ENCODE measurements at places on chromosomes 13 and 19.

DNA sequence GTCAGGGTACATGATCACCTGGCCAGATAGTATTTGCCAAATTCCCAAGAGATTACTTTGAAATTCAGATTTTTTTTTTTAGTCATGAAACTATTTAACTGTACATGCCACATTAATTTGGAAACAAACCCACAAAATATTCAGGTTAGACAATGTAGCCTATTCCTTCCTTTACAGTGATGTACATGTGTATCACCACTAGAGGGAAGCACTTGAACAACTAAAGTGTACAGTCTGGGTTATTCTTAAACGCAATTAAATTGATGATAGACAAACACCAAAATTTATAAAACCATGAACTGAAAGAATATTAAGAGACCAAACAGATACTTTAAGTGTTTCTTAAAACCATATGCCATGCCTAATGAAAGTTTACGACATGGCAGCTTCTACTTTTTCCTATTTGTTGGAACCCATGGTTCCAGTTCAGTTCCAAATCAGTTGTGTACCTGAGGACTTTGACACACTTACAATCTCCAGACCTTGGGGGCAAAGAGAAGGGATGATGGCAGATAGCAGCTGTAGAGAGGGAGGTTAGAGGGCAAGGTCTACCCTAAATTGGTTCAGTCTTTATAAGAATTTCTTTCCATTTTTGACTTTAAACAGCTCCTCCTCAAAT, 52.8 kb downstream of the TNFSF13B start:
- DNase-seq: no peak

- no peak for DNase-seq
Observed at GRCh38 chr19:14563989-14564651, 7.7 kb downstream of the NDUFB7 start.

- no peak for DNase-seq
Observed at GRCh38 chr19:41309180-41310032, 566 bp upstream of the CCDC97 start.

- DNase-seq: no peak
Observed at GRCh38 chr19:45577111-45577905, 7.3 kb downstream of the OPA3 start.

- no peak for DNase-seq
Observed at GRCh38 chr13:26019881-26020870, 31.6 kb downstream of the SHISA2 start.

GRCh38 chr13:45826731-45827130, 24.8 kb downstream of the SIAH3 start:
- no peak for DNase-seq

GRCh38 chr13:31908696-31909411, 122.7 kb upstream of the FRY start:
- no peak for DNase-seq

DNA sequence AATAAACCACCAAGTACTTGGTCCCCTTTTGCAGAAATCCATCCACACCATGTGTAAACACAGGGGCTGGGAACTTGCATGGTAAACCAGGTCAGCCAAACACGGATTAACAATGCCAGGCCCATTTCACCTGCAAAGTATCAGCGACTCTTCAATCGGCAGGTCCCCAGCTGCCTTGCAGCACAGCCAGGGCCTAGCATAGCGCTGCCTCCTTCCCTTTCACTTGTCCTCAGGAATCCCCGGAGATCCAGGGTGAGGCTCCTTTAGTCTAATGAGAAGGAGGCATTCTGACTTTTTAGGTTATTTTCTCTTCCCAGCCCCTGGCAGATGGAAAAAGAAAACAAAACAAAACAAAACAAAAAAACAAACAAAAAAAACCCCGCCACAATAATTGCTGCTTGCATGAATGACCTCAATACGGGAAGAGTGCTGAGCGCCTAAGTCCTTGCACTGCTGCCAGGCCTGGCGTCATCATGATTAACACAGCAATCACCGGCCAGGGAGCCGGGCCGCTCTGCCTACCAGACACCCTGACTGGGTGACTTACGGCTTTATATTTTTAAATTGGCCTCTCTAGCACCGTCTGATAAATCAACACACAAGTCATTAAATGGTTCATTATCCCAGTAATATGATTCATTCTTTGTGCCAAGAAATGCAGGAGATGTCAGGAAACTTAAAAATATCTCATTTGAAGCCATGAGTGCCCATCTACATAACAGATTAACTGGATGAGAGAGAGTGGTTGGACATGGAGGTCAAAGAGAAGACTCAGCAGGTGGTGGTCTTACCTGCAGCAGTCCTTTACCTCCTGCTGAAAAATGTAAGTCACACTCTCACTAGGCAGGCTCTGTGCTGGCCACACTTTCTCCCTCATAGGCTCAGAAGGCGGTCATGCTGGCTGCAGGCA, 692.7 kb downstream of the UQCRFS1 start:
- no peak for DNase-seq

GRCh38 chr19:50500060-50500752, 10.8 kb downstream of the JOSD2 start:
- DNase-seq: no peak

GRCh38 chr19:39401549-39402345, 4.9 kb upstream of the ZFP36 start:
- DNase-seq: peak; percentile 90

- no peak for DNase-seq
Observed at GRCh38 chr19:30307191-30307974, 64.8 kb upstream of the ZNF536 start.

- DNase-seq: peak; percentile 63
Observed at GRCh38 chr19:41302624-41303351, 7.2 kb upstream of the CCDC97 start.

- DNase-seq: no peak
Observed at GRCh38 chr13:98364647-98365046, 187.6 kb upstream of the RNF113B start.

- no peak for DNase-seq
Observed at GRCh38 chr13:101092985-101093384, 323.3 kb downstream of the NALCN start.

DNA sequence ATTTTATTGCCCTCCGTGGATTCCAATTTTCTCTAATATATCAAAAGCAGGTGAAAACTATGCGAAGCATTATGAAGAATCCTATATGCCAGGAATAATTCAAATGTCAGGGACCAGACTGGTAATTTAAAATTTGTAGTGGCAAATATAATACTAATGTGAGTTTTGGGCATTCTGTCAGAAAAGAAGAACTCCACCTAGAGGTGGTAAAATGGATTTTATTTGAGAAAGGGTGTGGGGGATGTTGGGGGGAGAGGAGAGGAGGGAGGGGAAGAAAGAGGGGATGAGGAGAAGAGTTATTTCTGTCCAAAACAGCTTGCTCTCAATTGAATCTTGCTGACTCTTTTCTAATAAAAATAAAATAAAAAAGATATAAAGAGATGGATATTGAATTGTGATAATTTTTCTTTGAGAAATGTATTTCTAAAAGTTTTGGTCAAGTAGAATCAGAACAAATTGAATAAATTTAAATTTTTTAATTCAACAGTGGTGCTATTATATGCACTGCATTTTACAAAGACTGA, 929.3 kb upstream of the SLITRK5 start:
- DNase-seq: no peak

DNA sequence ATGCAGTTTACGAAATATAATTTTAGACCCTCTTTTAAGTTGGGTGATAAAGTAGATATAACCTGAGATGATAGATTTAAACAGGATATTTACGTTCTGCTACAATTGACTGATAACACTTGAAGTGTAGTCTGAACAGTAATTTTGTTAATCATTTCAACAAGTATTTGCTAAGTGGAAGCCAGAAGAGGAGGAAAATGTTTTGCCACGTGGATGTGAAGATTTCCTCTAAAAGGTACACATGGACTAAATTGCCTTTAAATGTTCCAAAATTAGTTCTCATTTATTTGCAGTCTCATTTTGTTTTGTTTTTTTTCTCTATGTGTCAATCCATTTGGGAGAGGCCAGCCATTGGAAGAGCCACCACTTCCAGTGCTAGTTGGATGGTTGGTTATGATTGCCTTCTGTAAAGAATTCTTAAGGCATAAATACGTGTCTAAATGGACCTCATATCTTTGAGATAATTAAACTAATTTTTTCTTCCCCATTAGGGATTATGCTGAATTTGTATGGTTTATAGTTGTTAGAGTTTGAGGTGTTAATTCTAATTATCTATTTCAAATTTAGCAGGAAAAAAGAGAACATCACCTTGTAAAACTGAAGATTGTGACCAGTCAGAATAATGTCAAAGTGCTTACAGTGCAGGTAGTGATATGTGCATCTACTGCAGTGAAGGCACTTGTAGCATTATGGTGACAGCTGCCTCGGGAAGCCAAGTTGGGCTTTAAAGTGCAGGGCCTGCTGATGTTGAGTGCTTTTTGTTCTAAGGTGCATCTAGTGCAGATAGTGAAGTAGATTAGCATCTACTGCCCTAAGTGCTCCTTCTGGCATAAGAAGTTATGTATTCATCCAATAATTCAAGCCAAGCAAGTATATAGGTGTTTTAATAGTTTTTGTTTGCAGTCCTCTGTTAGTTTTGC, 2.8 kb downstream of the MIR17HG start:
- DNase-seq: no peak

DNA sequence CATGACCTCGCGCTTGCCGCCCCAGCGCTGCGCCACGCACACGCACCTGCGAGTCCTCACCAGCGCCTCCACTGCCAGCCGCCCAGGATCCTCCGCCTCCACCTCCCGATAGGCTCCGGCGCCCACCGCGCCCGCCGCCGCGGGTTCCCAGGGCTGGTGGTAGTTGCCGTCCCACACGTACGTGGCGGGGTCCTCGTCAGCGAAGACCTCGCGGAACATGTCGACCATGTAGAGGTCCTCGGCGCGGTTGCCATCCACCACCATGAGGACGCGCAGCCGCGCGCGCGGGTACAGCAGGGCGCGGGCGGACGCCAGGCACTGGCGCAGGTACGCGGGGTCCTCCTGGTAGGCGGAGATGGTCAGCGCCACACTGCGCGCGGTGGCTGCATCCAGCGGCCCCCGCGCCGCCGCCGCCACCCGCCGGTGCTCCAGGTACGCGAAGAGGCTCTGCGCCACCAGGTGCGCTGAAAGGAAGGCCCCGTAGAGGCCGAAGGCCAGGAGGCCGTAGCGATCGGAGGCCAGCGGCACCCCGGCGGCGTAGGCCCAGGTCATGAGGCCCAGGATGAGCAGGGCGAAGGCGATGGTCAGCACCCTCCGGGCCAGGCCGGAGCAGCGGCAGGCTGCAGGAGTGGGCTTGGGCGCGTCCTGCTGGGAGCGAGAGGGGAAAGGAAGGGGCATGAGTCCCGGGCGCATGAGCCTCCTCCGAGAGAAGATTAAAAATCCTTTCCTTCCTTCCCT, 4.4 kb downstream of the HAS1 start:
- no peak for DNase-seq

- no peak for DNase-seq
Observed at GRCh38 chr13:73300718-73301425, 242.1 kb downstream of the KLF5 start.

DNA sequence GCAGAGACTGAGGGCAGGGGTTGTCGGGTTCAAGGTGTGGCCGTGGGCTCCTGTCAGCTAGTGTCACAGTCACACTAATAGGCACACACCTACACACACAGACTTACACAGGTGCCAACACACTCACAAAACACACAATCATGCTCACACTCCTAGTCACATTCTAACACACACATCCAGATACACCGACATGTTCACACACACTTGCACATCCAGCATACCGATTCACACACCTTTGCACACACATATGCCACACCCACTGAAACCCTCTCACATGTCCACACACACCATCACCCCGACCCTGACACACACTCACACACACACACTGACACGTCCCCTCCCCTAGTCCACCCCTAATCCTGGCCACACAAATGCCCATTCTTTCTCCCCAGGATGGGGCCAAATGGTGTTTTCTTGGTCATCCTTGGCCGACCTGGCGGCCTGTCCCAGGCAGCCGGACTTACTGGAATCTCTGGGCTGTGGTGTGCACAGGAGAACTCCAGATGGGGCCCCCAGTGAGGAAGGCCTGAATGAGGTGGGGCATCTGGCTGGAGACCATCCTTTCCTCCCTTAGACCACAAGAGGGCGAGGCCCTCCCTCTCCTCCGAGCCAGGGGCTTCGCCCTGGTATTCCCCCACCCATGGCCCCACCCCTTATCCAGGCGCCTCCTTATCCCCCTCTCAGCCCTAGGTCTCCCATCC, 19.1 kb upstream of the PNMA8B start:
- DNase-seq: no peak

Data from CD4-positive, alpha-beta T cell treated with Interleukin-17A for 4 hours (primary cell).